ENCODE measurements at places on chromosomes 1 and 21.

DNA sequence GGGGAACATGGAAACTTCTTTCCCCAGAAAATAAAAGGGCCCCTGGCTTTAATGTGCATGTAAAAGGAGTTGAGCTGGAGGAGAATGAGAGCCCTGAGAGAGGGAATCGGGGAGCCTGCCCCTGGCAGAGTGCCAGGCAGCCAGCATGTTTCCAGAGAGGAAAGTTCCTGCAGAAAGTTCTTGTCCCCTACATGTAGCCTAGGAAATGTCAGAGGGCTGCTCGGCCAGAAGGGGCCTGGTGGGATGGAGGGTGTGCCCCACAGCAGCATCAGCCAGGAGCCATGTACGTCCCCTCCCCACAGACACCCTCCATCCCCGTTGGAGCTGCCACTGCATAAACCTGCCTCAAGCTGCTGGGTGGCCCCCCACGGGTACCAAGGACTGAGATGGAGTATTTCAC lies 5.4 kb upstream of the PRELP start:
- no peak for DNase-seq

DNA sequence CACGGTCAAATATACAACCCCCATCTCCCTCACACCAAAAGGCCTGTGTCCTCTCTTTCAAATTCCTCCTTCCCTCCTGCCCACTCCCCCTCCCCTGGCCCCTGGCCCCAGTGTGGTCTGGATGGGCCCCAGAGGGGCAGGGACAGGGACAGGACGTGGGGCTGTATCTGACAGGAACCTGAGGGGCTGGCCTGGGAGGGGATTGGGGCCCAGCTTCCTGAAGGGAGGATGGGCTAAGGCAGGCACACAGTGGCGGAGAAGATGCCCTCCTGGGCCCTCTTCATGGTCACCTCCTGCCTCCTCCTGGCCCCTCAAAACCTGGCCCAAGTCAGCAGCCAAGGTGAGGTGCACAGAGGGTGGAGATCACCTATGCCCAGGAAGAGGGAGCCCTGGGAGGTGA lies at the start of gene MPL:
MPL (plus strand) TSS at position 231 of the 400 bp plus-strand sequence; CDS start at position 262, 31 bp downstream.
- DNase-seq: no peak

DNA sequence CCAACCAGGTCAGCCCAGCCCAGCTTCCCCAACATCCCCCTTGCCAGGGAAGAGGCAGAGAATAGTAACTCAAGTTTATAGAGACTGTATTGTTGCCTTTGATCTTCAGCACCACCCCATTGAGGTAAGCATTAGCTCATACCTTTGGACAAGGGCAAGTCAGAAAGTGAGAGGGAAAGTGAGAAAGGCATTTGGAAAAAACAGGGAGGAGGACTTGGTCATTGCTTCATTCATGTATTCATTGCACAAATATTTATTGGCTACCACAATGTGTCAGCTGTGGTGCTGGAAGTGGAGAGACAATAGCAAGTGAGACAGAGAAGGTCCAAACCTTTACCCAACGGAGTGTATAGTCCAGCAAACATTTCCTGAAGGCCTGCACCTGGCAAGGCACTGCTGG lies 561.2 kb downstream of the KIF26B start:
- no peak for DNase-seq

GRCh38 chr1:51916587-51917405 lies 38.3 kb upstream of the NRDC start:
- no peak for DNase-seq

GRCh38 chr1:187445066-187445465 lies 616.3 kb downstream of the PLA2G4A start:
- no peak for DNase-seq

DNA sequence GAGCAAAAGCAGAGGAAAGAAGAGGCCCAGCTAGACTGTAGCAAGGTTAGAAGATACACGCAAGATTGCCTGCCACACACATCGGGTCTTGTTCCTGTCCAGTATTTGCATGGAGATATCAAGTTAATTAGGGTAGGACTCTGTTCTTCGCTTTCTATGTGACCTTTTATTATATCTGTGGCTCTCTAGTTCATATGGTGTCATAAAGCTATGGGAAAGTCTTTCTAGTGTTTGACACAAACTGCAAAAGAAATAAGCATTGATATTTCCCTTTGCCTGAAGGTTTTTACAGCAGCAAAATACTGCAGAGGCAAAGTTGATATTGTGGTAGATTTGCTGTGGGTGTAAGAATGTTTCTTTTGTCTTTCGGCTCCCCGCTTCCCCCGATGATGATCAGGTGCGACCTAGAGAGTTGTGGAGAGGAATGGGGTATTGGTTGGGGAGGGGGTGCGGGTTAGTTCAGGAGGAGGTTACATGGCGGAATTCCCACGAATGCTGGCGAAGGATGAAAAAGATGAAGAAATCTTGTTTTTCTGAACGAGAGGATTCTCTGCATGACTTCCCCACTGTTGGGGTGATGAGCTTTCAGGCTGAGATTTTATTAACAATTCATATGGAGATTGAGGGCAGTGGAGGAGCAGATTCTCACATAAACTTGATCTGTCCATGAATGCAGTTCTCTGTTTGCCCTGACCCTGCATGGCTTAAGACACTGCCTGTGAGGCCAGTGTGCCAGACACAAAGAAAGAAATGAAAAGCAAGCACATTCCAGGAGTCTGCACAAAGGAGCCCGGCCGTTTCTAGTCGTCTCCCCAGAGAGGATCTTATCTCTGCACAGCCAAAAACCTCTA lies 550.2 kb downstream of the USP25 start:
- DNase-seq: no peak

DNA sequence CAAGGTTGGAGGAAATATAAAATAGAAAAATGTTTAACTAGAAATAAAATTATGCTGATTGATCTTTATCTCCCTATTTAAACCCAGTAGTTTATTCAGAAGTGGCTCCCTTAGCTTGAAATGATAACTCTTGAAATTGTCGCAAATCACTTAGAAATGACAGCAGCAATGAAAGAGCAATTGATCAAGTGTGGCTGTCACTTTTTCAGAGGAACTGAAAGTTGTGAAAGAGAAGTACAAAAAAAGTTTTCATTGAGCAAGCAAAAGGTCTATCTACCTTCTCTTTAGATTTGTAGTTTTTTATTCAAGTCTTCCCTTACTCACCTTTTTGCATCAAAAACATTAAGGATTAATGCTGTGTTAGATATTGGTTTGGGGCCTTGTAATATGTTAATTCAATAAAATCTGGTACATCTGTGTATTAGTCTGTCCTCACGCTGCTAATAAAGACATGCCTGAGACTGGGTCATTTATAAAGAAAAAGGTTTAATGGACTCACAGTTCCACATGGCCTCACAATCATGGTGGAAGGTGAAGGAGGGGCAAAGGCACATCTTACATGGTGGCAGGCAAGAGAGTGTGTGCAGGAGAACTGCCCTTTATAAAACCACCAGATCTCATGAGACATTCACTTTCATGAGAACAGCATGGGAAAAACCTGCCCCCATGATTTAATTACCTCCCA lies 48.3 kb downstream of the LRRC8C start:
- no peak for DNase-seq

DNA sequence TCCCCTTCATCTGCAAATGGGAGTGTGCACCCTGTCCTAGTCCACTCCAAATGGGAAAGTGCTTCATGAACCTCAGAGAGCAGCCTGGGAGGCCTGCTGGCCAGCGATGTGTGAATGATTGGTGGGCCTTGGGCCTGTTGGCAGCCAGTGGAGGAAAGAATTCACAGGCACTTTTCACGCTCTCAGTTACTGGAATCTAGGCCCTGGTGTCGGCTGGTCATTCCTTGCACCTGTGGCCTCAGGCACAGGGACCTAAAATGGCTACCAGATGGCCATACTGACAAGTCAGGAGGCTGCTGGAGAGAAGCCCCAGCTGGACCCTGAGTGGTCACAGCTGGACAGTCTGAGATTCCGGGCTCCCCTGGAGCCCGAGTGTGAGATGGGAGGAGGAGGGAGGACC lies 18.4 kb upstream of the EDN2 start:
- DNase-seq: no peak

DNA sequence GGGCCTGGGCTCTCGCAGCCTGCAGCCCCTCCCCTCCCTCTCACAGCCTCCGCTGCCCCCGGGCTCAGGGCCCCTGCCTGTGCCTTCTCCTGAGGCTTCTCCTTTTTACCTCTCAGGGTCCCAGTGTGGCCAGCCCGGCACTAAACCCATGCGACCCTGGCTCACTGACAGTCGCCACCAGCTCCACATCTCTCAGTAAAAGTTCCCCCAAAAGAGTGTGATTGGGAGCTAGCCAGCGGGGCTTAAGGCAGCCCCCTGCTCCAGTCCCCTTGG lies 26.6 kb downstream of the PDE9A start:
- DNase-seq: no peak

- no peak for DNase-seq
Measured at GRCh38 chr1:112317611-112318062, 78.4 kb upstream of the CTTNBP2NL start.

DNA sequence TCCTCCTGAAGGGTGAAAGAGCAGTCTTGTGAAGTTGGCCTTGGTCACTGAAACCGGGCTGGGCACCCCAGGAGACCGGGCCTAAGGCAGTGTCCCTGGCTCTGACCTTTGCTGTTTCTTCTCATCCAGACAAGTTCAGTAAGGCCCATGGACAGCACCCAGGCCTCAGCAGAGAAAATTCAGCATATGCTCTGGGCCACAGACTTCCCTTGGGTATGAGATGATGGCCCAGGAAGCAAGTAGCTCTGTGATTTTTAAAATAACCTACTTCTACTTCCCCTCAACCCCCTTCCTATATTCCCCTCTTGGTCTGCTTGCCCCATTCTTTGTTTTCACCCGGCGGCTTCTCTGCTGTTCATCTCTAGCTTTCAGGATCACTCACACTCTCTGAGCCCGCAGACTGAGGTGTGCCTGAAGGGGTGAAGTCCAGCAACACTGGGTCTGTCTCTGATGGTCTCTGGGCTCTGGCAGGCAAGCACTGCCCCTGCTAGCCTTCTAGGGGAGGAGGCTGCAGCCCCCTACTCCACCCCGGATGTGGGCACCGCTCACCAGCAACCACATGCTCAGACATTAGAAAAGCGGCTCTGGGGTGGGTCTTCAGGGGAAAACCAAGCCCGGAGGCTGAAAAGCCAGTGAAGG lies 2.9 kb upstream of the GPR25 start:
- no peak for DNase-seq

DNA sequence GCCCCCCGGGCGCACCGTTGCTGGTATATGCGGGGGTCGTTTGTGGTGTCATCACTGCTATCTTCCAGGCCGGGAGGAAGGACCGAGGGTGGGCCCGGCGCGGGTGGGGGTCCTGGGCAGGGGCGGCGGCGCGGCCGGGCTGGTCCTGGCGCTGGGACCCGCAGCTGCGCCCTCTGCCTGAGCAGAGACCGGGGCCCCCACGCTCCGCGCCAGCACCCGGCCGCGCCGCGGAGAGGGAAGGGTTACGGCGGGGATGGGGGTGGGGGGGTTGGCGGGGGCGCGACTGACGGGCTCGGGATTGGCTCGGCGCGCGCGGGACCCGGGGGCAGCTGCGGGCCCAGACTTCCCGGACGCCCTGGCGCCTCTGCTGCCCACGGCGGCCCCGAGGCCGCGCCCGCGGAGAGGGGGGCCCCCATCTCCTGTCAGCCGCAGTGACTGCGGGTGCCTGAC lies 13.8 kb upstream of the SAMD11 start:
- DNase-seq: no peak

DNA sequence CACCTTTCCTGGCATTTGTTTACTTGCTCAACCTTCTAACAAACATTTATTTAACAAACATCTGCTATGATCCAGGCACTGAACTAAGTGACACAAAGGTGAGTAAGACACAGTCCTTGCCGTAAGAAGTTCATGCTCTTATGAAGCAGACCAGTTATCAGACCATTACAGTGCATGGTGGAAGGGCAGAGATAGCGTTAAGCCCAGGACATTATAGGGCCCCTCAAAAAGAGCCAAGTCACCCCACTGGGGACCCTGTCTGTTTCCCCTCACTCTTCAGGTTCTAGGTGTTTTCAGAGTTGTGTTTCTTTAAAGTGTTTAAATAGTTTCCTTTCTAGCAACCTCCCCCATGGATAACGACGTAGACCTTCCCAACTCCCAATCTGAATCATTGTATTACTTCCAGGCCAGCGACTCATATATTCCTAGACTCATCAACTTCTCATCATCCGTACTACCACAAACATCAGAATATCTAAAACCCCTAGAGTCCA lies 39.3 kb downstream of the TCP10L start:
- DNase-seq: no peak

GRCh38 chr1:53331446-53332185 lies 3.7 kb upstream of the LRP8 start:
- DNase-seq: peak; percentile 15

GRCh38 chr1:17470021-17470799 lies 30.7 kb upstream of the RCC2 start:
- DNase-seq: no peak

GRCh38 chr21:36994501-36995158 lies 11.9 kb upstream of the RIPPLY3 start:
- DNase-seq: peak; percentile 57

DNA sequence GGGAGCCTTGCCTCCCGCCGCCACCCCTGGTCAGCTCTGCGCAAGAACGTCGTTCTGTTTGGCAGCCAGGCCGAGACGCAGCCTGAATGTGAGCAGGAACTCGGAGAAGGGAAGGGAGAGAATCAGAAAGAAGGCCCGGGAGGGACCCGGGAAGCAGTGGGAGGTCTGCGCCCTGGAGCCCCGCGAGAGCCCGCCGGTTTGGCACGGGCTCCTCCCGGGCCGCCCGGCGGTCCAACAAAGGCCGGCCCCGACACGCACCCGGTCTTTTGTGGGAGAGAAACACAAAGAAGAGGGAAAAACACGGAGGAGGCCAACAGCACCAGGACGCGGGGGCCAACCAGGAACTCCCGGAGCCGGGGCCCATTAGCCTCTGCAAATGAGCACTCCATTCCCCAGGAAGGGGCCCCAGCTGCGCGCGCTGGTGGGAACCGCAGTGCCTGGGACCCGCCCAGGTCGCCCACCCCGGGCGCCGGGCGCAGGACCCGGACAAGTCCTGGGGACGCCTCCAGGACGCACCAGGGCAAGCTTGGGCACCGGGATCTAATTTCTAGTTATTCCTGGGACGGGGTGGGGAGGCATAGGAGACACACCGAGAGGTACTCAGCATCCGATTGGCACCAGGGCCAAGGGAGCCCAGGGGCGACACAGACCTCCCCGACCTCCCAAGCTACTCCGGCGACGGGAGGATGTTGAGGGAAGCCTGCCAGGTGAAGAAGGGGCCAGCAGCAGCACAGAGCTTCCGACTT lies 2.7 kb upstream of the OLIG2 start:
- DNase-seq: no peak

DNA sequence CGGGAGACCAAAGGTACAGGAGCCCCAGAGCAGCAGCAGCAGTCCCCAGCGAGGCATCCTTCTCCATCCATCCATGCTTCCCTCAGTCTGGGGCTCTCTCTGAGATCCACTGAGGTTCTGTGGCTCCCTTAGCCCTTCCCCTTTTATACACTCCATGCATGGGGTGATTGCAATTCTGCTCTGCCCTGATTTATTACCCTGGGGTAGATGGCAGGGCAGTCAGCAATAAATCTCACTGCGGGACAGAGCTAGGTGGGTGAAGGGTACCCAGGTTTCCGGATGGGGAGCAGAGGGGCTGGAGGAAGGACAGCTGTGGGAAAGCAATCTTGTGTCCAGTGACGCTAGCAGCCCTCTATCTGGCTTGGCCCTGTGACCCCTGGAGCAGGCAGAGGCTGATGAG lies at the start of gene REN:
REN (minus strand) TSS at position 119 of the 400 bp plus-strand sequence; CDS start at position 75, 44 bp downstream.
- no peak for DNase-seq

- DNase-seq: no peak
Measured at GRCh38 chr1:181206979-181207790, 118.7 kb downstream of the IER5 start.

GRCh38 chr1:177341773-177342172 lies 171.0 kb downstream of the BRINP2 start:
- no peak for DNase-seq

- no peak for DNase-seq
Measured at GRCh38 chr1:89557956-89558355, 33.3 kb downstream of the LRRC8B start.

- DNase-seq: no peak
Measured at GRCh38 chr1:73604211-73604610, 593.8 kb downstream of the LRRIQ3 start.

Data from stimulated activated CD4-positive, alpha-beta T cell treated with anti-CD3 and anti-CD28 coated beads, Interleukin-2, amount 100 ng/mL, for 24 hours (primary cell).